ENCODE measurements at places on chromosomes 6 and 20.

DNA sequence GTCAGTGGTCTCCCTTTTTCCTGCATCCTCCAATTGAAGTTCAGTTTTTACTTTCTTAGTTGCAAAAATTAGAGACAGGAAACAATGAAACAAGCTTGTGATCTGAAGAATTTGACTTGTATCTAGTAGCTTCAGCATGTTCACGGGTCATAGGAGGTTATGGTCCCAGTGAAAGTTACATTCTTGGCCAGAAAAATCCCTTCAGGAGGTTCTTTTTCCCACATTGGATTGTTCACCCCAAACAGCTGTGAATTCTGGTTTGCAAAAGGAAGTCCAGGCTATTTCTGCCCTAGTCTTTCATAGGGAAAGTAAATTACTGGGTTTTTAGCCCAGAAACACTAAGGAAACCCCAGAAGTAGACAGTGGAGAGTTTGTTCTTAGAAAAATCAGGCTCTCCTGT is 8.1 kb downstream of the ANKS1A start:
- DNase-seq: no peak

DNA sequence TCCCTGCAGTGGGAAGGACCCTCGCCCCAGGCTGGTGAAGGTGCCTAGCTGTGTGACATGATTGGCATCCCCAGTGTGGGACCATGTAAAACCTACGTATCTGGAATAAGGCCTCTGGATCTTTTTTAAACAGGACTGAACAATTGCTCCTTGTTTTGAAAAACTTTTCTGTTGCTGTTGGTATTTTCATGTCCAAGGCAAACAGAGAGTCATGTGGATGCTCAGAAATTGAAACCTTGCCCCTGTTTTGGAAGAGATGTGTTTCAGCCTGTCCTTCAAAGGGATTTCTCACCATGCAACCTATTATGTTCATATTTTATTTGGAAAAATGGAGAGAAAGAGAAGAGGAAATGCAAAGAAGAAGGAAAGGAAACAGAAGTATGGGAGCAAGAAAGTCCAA is 362.3 kb downstream of the PKHD1 start:
- DNase-seq: no peak

- no peak for DNase-seq
Observed at GRCh38 chr6:47126647-47127391, 84.7 kb upstream of the ADGRF1 start.

GRCh38 chr6:72636786-72637185 is 14.9 kb downstream of the KCNQ5 start:
- DNase-seq: no peak

GRCh38 chr6:1233924-1234323 is 78.0 kb upstream of the FOXQ1 start:
- no peak for DNase-seq

GRCh38 chr20:676967-677366 is 1.4 kb upstream of the SCRT2 start:
- no peak for DNase-seq

GRCh38 chr6:166575205-166575604 is 11.3 kb downstream of the RAMACL start:
- DNase-seq: no peak

GRCh38 chr6:34524499-34524898 is 31.6 kb downstream of the SPDEF start:
- no peak for DNase-seq

DNA sequence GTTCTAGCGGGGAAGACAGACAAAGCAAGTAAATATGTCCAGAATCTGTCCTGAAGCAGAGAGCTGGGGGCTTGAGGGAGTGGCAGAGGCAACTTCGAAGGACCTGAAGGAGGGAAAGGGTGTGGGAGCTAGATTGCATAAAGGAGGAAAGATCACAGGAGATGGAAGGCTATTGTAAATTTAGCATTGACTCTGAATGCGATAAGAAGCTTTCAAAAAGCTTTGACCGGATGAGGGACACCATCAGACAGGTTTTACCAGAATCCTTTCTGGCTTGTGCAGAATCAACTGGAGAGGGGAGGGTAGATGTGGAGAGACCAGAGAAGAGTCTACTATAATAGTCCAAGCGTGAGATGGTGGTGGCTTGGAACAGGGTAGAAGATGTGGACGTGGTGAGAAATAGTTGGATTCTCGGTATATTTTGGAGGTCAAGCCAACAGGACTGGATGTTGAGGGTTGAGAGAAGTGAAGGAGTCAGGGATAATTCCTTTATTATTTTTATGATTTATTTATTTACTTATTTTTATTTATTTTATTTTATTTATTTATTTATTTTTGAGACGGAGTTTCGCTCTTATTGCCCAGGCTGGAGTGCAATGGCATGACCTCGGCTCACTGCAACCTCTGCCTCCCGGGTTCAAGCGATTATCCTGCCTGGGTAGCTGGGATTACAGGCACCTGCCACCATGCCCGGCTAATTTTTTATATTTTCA is 19.9 kb upstream of the RIPOR3 start:
- no peak for DNase-seq

DNA sequence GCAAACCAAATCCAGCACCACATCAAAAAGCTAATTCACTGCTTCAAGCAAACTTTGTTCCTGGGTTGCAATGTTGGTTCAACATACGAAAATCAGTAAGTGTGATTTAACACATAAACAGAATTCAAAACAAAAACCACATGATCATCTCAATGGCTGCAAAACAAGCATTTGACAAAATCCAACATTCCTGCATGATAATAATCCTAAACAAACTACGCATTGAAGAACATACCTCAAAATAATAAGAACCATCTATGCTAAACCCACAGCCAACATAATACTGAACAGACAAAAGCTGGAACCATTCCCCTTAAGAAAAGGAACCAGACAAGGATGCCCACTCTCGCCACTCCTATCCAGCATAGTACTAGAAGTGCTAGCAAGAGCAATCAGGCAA is 49.9 kb downstream of the RNGTT start:
- no peak for DNase-seq

DNA sequence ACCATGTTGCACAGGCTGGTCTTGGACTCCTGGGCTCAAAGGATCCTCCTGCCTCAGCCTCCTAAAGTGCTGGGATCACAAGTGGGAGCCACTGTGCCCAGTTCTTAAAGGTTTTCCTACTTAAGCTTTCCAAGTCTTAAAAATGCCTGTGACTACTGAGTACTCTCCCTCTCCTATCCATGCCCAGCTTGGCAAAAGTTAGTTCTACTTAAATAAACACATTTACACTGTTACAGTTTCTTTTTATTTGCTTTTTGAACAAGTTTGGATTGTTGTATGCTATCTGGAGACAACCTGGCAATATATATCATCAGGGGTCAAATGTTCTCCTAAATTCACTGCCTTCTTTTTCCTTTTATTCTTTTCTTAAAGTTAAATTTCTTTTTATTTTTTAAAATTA is 61.0 kb upstream of the GCM1 start:
- DNase-seq: no peak

GRCh38 chr6:17865243-17865642 is 122.2 kb downstream of the KIF13A start:
- DNase-seq: no peak

- no peak for DNase-seq
Observed at GRCh38 chr6:4153514-4153985, 18.2 kb upstream of the ECI2 start.

- DNase-seq: no peak
Observed at GRCh38 chr6:7644417-7644816, 54.4 kb downstream of the SNRNP48 start.

DNA sequence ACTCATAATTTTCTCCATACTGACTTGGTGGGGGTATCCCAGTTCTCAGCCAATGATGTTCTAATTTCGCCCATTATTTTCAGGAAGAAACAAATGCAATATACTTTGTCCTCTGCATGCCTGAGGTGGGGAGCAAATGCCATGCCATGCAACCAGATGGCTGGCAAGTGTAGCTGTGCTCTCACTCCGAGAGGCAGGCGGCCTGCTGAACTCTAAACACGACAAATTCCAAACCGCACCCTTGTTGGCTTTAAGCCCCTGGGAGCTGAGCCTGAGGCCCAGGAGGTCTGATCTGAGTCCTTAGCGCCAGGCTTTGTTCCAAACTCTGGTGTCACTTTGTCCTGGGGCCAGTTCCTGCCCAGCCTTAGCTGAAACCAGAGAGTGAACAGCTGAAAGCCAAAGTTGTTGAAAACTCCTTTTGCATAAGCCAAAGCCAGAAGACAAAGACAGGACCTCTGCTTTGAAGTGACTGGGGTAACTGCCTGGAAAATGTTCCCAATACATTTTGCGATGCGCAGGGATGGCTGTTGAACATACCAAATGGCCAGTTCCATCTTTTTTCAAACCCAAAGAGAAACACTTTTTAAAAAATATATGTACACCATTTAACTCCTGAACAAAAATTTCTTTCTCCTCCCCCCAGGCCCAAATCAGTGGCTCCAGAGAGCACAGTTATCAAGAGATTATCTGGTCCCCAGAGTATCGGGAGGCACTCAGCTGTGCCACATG is 46.2 kb downstream of the TTI1 start:
- DNase-seq: no peak

DNA sequence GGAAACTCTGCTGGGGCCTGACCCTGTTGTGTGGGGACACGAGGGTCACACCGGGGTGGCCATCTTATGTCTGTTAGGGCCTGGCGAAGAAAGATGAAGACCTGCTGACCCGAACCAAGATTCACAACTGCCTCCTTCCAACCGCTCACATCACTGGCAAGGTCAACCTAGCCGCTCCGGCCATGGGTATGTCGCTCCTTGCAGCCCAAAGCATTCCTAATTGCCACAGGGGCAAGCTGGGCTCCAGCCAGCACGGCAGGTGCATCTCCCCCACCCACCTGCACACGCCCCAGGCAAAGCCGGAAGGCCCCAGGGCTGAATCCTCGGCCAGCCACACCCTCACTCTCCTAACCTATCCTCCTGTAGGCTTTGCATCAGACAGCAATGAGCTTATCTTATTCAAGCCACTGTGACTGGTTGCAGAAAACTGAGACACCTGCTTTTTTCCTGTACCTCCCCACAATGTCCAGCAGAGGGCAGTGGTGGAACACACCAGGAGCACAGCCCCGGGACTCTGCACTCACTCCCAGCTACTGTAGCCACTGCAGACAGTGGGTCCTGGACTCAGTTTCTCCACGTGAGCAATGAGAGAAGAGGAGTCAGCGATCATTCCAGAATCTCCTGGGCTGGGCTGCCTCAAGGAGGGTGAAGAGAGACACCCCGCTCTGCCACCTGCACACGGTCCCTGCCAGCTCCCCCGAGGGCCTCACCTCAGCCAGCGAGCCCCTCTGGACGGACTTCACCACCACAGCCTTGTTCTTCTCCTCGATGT is 170.2 kb downstream of the PREX1 start:
- DNase-seq: peak; percentile 21

DNA sequence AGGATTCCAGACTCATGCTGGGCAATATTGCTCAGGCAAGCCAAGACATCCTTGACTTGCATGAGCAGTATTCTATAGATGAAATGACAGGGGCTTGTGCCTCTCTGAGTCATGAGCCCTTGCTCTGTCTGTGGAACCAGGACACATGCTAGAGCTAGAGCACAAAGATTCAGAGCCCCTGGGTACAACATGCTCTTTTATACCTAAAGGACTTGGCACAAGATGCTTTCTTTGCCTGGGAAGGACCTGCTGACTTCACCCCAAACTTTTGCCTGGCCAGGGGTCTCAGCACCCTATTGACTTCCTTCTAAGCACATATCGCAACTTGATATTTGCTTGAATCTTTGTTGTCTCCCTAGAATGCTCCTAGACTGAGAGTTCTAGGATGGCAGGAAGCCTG is 27.4 kb downstream of the TGM6 start:
- no peak for DNase-seq

DNA sequence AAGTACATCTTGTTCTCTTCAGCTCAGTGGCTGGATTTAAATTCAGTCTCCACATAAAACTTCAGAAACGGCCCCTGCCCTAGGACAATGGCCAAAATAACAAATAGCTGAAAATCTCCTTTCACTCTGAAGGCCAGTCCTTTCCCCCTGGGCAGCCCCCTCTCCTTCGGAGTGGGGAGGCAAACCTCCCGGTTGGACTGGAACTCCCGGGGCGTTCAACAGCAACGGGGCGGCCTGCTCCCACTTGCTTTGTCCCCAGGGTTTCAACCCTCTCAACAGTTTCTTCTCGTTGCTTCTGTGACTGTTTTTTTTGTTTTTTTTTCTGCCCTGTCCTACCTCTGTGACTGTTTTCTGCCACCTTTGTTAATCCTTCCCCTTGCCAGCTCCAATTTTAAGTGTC is 102.6 kb upstream of the DUSP22 start:
- no peak for DNase-seq

DNA sequence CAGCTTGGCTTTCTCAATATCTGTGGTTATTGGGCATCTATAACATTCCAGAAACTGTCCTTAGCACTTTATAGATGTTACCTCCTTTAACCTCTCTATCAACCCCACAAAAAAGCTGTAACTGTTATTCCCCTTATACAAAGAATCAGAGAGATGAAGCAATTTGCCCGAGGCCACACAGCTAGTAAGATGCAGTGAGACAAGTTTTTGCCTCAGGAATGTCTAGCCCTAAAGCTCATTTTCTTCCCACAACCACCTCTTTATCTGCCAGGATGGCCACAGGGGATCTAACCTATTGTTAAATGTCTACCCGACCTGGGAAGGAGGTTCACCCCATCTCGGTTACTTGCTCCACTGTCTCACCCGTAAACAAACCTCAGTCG is 31.9 kb upstream of the TCP11 start:
- no peak for DNase-seq

DNA sequence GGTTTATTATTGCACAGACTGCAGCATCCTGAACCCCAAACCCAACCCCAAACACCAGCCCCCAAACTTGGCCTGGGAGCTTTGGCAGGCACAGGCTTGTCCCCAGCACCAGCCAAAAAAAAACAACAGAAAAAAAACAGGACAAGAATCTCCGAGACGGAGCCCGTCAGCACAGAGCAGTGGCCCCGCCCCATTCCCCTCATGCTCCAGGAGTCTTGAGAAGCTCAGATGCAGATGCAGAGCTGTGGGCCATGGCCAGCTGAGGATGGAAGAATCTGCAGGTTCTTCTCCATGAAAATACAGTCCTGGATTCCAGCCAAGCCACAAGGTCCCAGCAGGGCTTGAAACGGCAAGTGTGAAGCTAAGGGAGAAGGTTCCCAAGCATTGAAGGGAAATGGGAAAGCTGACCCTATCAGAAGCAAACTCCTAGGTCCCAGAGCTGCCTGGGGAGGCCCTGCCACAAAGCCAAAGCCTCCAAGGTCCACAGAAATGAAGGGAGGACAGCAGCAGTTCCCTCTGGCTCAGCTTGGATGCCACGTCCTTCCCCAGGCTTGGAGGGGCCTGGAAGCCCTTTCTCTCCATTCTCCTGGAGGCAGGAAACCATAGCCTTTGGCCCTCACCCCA is 75.2 kb downstream of the JPH2 start:
- no peak for DNase-seq

GRCh38 chr6:169800668-169801395 is 49.4 kb downstream of the ERMARD start:
- no peak for DNase-seq

DNA sequence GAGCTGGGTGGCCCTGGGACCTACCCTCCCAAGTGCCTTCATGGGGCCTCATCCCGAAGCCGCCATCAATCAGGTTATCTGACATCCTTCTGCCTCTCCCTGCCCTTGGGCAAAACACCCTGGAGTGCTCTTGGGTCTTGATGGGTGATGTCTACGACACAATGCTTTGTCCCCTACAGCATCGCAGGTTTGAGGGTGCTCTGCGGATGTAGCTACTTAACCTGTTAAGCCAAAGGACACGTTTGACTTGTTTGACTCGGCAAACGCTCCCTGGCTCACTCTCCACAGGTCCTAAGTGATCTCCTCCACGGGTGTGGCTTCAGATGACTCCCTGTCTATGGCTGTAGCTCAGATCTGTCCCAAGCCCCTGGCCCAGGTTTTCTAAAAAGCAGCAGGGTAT is 35.6 kb downstream of the TBC1D7 start:
- no peak for DNase-seq

- DNase-seq: no peak
Observed at GRCh38 chr20:41365777-41366545, 657 bp downstream of the EMILIN3 start.

- DNase-seq: no peak
Observed at GRCh38 chr20:40416274-40416673, 272.8 kb downstream of the MAFB start.
